ENCODE measurements at places on chromosomes 4 and X. TPM values are rescaled to one million over a fixed set of nuclear protein-coding genes. Genes with fewer than 3 reads are reported as not detected.

PRICKLE3 gene
- polyA plus RNA-seq = 3.4 TPM

RASGEF1B gene
- 4.1 TPM for polyA plus RNA-seq

CD38 gene
- polyA plus RNA-seq = 1.4 TPM

- DNase-seq = no peak
Measured at GRCh38 chr4:131063878-131064277, 1967.9 kb downstream of the C4orf33 start.

DNA sequence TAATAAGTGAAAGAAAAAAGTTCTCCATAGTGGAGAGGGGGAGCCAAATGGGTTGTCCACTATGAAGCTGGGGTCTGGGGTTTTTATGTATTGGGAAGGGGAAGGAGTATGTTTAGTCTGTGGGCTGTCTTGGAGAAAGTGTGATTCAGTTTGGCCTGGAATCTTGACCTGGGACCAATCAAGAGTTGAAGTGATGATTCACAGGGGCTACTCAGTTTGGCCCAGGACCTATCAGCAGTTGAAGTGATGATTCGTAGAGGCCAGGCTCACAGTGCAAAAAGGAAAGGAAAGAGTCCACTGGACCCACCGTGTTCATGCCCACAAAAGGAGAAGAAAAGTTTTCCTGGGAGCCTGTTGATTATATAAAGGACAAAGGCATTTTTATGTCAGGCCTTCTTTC, 47.3 kb upstream of the RAB9B start:
- DNase-seq = no peak

- DNase-seq = no peak
Measured at GRCh38 chr4:187268940-187269339, 545.3 kb upstream of the FAT1 start.

GRCh38 chr4:76233529-76233928, 18.0 kb upstream of the FAM47E start:
- no peak for DNase-seq

DNA sequence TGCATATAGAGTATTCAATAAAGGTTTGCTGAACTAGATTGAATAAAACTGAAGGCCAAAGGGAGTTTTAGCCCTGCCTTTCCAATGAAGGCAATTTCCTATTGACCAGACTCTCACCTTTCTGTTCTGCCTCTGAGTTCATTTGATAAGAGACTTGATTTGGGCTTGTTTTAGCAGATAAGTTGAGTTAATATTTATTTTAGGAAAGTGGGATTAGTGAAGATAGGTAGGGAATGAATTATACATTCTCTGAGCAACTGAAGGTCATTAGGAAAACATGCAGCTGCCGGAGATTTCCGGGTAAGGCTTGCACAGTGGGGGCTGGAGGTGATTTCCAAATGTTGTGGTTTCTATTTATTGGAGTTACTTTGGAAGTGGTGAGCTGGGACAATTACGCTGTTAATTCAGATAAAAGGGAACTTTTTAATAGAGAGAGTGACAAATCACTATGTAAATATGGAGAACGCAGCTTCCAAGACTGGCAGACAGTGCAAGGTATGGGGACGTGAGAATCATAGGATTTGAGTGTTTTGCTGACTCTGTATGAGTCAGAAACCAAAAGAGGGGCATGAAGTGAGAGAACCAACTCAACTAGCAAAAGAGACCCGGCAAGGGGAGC, 553.6 kb upstream of the BOD1L1 start:
- DNase-seq = no peak

GRCh38 chrX:34279866-34280560, 147.9 kb upstream of the FAM47A start:
- no peak for DNase-seq
